ENCODE measurements at places on chromosomes 3 and 15.

DNA sequence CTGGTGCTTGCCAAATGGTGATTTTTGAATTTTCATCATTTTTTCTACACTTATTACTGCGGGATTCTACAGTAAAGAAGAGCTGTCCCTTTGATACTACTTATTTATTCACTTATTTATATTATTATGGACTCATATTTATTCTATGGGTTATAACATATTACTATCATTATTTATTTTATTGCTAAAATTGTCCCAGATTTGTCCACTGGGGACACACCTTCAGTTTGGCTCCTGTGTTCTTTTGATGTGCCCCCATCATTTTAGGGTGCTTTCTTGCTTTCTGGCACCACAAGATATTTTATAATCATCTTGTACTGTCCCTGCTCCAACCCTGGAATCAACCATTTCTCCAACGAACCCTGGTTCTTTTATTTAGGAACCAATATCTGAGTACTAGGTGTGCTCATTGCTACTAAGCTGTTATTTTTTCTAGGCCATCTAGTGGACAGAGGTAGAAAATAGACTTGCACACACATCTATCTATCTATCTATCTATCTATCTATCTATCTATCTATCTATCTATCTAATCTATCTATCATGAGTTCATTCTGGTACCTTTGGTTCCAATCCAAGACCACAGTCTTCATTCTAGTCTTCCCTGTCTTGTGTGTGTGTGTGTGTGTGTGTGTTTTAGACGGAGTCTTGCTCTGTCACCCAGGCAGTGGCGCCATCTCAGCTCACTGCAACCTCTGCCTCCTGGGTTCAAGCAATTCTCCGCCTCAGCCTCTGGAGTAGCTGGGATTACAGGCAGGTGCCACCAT is 16.0 kb downstream of the SLC22A14 start:
- DNase-seq, result no peak

- no peak for DNase-seq
These were observed 121.2 kb downstream of the ETFA start for GRCh38 chr15:76190070-76190564.

- no peak for DNase-seq
These were observed 202.4 kb upstream of the ICE2 start for GRCh38 chr15:60681353-60681752.

DNA sequence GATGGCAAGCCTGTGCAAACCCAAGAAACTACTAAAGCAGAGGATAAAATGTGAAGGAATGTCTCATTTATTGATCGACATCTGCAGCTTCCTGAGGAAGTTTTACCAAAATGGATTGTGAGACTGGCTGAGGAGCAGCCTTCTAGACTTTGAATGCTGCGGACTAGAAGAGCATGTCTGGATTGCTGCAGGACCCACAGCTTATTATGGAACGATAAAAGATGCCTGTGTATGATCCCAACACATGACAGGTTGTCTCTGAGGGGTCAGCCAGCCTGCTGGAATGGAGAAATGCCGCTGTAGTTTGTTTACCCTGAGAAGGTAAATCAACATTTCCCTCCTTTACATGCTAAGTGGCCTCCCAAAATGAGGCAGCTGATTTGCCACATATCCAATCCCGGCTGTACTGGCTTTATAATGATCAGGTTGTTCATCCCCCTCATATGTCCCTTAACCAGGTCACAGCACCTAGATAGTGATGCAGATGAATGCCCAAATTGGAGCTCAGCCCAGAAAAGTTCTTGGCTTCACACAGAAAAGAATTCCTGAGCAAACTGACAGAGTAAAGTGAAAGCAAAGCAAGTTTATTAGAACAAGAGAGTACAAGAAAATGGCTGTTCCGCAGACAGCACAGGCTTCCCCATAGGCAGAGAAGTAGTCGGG is 63.9 kb downstream of the IL12A start:
- DNase-seq, result no peak

DNA sequence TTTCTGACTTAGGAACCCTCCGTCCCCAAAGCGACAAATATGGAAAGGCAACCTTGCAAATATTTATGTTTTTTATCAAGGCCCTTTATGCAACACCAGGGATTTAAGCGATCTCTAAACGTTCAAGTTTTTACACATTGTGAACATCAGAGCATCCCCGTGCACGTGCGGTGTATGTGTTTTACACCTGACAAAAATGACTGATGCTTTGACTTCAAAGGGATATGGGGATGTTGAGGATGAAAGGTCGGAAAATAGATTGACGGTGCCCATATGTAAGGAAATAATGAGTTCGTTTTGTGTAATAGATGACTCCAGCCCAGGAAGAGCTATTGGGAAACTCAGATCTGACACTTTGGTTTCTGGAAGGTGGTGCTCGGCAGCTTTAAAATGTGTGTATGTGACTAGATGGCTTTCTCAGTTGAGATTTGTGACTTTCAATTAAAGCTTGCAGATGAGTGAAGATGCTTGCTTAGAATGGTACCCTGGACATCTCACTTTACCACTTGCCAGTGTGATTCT is 866 bp downstream of the SLC49A4 start:
- DNase-seq, result no peak

GRCh38 chr15:39502082-39502447 is 78.8 kb upstream of the THBS1 start:
- no peak for DNase-seq

DNA sequence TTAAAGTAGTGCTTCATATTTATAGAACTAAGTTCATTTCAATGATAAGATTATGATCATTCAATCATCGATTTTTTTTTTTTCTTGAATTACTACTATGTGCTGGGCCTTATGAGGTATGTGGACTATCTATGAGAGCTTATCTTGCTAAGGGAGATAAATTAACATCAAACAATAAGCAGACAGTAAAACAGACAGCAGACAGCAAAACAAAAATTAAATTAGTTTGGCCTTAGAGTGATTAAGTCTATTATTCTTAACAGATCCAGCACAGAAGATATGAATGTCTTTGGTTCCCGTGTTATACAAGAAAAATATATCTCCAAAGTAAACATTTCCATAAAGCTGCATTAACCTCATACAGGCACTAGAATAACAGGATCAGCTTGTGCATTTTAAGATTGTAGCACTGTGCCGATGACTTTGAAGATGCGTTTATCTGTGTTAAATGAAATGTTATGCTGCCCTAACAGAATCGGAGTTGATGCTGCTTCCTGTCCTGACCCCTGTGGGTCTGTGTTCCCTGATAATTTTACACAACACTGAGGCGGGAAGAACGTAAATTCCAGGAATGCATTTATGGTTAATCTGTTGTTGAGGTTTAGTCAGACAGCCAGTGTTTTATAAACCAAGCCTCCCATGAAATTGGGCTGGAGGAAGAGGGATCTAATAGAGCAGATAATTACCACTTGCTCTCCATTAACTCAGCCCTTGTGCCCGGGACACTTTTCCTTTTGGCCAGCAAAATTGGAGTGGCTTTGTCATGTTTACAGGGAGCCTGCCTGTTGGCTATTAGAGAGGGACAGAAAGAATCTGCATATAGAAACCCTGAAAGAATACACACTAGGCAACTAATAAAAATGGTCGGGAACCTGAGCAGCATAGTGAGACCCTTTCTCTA is 80.8 kb downstream of the GHSR start:
- no peak for DNase-seq

GRCh38 chr15:64568765-64569164 is 108.4 kb downstream of the ZNF609 start:
- no peak for DNase-seq

DNA sequence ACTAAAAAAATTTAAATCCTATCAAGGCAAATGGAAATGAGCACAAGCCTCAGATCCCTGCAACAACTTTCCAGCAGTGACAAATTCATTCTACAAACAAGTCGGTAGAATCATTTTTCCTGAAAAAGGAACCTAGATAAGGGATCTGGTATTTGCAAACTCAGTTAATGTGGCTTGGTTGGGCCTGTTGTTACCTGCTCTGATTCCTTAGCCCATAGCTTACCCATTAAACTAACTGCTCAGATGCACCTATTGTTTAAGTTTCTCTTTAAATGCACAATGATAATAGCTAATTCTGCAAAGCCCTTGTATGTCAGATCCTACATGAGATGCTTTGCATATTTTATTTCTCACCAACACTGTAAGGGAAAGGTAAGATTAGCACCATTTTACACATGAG is 377.4 kb upstream of the RGMA start:
- no peak for DNase-seq

- no peak for DNase-seq
These were observed 19.0 kb downstream of the USP13 start for GRCh38 chr3:179671747-179672242.

- no peak for DNase-seq
These were observed 88.6 kb downstream of the THSD4 start for GRCh38 chr15:71203586-71204474.

DNA sequence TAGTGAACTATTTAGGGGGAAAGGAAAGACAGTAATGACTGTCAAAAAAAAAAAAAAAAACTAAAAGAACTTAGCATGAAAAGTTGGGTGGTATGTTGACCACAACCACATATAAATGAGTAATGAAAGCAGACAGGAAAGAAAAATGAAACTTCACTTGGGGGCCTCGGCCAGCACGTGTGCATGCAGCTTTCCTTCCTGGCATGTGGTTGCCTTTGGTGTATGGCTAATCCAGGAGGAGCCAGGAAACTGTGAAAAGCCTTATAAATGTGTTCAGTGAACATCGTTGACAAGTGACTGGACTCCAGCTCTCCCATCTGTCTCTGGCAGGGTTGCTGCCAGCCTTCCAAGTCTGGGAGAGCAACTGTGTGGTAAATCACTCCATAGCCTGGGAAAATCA is 195.1 kb downstream of the DTWD1 start:
- no peak for DNase-seq

- DNase-seq, result peak; percentile 33
These were observed 25.5 kb downstream of the ASB7 start for GRCh38 chr15:100627789-100628395.

DNA sequence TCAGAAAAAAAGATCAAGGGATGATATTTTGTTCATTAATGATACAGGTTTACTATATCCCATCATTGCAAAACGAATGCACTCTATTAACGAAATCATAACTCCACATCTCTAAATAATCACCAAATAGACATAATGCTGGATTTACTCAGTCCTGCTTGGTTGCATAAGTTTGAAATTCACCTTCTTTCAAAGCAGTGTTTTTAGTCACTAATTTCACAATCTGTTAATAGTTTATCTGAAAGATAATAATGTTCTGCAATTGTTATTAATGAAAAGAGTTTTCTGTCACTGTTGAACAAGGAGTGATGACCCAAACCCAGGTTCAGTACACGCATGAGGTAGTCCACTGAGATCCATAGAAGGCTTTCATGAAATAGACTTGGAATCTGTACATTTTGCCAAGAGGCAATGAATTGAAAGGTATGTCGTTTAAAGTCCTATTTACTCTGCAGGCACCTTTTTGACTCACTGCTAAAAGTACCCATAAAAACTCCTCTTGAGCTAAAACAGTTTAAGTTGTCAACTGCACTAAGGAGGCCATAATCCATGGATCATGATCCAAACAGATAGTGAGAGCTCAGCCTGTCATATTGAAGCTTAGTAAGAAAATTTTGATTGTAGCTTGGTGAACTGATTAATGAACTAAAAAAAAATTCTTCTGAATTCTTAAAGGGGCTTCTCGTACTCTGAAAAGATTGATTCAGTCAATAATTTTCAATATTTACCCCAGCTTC is 75.6 kb upstream of the MBNL1 start:
- DNase-seq, result no peak

DNA sequence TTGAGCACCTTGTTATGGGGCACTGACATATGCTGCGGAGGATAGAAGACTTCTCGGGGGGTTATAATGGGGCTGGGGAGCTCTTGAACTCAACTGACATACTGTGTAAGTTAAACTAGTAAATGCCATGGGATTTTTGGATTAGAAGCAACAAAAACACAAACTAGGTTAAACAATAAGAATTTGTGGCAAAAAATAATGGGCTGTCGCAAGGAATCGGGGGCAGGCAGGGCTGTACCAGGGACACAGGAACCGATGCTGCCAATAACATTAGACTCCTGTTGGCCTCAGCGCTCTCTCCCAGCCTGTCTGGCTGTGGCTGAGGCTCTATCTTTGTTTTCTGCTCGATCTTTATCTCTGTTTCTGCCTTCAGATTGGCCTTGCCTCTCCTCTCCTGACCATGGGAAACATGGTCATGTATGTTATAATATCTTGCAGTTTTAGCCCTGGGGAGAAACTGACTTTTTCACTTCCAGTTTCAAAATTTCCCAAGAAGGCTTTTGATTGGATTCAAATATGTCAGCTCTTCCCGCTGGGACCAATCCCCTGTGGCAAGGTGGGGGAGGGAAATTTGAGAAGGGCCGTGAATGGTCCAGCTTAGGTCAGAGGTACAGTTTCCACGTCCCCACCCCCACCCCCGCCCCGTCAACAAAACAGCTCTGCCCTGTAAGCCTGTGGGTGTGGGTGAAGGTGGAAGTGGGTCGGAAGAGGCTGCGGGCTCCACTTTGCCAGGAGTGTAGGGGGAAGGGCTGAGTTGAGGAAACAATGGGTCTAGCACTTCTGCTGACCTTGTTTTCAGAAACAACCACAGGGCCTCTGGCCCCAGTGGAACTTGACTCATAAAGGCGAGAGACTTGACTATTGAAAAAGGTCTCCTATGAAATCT is 161.1 kb upstream of the TBL1XR1 start:
- peak; percentile 45 for DNase-seq

DNA sequence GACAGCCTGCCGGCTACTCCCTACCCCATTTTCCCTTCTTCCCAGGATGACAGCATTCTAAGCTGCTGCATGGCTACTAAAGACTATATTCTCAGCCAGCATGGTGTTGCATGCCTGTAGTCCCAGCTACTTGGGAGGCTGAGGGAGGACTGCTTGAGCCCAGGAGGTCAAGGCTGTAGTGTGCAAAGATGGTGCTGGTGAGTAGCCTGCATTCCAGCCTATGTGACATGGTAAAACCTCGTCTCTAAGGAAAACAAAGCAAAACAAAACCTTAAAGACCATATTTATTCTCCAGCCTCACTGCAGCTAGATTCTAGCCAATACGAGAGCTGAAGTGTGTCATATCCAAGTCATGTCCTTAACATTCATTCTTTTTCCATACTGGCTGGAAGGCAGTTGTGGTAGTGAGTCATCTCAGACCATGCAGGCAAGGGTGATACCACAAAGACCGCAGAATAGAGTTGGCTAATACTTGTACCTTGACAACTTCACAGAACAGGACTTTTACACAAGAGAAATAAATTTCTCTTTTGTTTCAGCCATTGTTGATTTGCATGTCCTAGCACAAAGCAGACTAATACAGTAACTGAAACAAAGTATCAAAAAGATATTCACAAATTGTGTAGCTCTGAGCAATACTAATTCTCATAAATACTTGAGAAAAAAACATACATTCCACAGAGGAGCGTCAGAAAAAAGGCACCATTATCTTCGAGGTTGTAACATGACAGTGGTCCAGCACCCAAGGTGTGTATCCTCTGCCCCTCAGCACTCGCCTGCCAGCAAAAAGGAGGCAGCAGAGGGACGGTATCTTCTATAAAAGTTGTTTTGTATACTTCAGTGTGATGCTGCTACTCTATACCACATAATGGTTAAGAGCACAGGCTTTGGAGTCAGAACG is 14.8 kb downstream of the PBRM1 start:
- DNase-seq, result no peak

DNA sequence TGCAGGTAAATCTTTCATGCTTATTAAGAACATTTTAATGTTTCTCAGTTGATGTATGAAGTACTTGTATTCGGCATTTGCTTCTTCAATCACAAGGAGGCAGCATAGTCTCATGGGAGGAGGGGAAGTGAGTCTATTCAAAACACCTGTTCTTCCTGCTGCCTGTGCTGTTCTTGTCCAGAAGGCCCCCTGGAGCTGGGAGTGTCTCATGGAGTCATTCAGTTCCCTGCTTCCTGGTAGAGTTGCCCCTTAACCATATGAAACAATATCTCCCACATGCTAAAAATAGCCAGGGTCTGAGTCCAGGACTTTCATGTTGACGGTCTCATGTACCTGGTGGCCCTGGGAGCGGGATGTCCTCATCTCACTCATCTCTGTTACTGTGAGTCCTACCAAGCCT is 15.5 kb upstream of the PPP1R2 start:
- DNase-seq, result no peak

Measured in activated effector memory CD4-positive, alpha-beta T cell treated with Interleukin-2 at 50 U/mL for 16 hours (primary cell).